ENCODE measurements at places on chromosomes 4 and X.

- DNase-seq = no peak
Measured at GRCh38 chrX:32483534-32484136, 727.7 kb downstream of the DMD start.

DNA sequence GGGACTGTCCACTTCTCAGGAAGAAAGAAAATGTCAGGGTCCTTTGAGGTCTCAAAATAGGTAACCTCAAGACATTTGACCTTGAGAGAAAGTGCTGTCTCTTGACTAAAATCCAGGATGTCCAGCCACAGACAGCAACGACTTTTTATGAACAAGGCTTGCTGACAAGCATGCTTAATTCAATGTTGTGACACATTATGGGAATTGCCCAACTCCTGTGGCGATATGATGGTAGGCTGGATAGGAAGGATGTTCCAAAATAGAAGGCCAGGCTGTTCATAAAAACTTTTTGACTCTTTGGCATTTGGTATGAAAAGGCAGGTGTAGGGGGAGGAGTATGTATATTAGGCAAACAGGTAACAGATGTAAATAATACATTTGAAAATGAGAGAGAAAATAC is 50.8 kb upstream of the EDNRA start:
- DNase-seq = no peak

GRCh38 chr4:163949976-163950601 is 455.6 kb downstream of the TMA16 start:
- no peak for DNase-seq

- DNase-seq = no peak
Measured at GRCh38 chr4:19239565-19239964, 1012.1 kb upstream of the SLIT2 start.

- no peak for DNase-seq
Measured at GRCh38 chr4:1533501-1534064, 127.3 kb upstream of the NKX1-1 start.

- no peak for DNase-seq
Measured at GRCh38 chr4:125551466-125551865, 236.7 kb downstream of the FAT4 start.

All from stimulated activated CD8-positive, alpha-beta memory T cell treated with anti-CD3 and anti-CD28 coated beads, Interleukin-2, amount 100 ng/mL, for 48 hours (primary cell).